ENCODE measurements at places on chromosomes 12 and 14.

- DNase-seq = no peak
Measured at GRCh38 chr14:33504246-33505099, 446.4 kb downstream of the EGLN3 start.

GRCh38 chr12:124440841-124441381, 126.5 kb downstream of the NCOR2 start:
- no peak for DNase-seq

- no peak for DNase-seq
Measured at GRCh38 chr14:61482348-61483206, 161.2 kb downstream of the PRKCH start.

GRCh38 chr12:33942172-33942571, 80.1 kb upstream of the ALG10 start:
- DNase-seq = no peak

DNA sequence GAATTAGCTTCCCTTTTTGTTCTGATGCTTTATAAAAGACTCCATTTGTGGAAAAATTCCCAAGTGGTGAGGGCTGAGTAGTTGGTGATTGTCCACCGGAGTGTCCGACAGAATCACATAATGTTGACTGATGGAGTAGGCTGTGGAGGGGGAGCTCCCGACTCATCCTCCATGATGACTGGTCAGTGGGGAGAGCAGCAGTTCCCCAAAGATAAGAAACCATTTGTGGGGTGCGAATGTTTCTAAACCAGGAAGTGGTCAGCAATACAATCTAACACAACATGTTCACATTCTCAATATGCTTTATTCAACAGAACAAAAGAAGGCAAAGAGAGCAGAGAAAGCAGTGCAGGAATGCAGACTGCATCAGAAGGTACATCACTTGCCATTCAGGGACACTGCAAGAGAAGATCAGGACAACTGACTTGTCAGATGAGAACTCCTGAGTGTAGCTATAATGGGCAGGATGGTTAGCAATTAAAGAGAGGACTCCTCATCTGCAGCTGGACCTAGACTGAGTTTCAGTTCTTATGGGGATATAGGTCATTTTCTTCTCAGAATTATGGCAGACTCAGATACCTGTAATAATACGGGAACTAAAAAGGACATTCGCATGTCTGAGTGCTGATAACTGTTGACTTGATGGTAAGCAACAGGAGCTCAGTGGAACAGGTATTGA, 5.4 kb downstream of the KRT6B start:
- DNase-seq = no peak

DNA sequence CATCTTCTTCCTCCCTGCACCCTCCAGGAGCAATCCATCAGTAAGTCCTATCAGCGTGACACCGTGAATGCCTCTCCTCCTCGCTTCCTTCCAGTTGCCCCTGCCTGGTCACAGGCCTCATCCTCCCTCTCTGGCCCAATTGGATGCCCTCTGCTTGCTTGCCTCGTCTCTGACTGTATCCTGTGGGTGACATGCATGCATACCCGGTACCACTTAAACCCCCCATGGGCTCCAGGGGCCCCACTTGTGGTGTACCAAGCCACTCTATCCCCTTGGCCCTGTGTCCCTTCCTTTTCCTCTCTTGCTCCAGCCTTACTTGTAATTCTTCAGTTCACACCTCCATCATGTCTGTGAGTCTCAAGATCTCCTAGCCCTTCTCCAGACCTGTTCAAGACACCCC, 106.0 kb upstream of the RTL1 start:
- no peak for DNase-seq

GRCh38 chr14:64326502-64326901, 32.3 kb upstream of the ESR2 start:
- DNase-seq = no peak

DNA sequence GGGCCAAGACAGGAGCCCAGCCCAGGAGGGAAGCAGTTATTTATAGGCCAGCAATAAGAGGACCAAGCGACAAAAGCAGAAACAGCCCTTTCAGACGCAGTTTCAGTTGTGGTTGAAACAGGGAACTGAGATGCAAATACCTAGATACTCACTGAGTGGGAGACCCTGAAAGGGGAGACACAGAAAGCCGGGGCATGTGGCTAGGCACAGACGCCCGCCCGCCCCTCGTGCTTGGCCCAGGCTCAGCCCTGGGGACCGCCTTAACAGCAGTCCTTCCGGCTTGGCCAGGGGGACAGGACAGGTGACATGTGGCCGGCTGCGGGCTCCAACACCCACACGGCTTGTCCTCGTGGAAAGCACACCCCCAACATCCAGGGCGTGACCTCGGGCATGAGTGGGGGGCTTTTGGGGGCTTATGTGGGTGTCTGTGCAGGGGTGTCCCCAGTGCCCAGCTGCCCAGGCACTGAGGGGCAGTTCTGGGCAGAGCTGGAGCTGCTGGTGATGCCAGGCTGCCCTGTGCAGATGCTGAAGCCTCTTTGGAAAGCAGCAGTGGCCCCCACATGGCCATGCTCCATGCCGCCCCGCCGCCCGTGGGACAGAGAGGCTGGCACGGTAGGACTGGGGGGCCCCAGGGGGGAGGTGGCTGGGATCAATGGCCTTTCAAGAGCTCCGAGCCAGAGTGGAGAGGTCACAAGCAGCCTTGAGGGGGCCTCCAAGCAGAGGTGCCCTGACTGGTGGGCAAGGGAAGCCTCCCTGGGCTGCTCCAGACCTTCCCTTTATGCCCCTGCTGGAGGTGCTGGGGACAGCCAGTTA, 2.1 kb downstream of the PLD4 start:
- DNase-seq = no peak

DNA sequence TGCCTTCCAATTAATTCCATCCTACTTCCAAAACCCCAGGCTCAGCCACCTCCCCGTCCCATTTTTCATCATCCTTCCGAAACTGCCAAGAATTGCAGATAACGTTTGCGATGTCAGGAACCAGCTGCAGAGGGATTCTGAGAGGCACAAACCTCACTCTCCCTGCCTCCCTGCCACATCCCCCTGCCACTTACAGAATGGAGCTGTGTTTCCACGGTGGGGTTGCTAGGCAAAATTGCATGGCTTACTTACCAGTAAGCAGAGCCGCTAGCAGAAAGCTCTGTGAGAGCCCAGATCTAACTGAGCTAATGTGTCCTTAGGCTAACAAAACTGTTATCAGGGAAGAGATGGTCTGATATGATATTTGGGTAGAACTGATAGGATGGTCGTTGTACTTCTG, 127.4 kb downstream of the KCNK10 start:
- no peak for DNase-seq

- DNase-seq = no peak
Measured at GRCh38 chr14:105488781-105489541, 2.1 kb upstream of the TEDC1 start.

DNA sequence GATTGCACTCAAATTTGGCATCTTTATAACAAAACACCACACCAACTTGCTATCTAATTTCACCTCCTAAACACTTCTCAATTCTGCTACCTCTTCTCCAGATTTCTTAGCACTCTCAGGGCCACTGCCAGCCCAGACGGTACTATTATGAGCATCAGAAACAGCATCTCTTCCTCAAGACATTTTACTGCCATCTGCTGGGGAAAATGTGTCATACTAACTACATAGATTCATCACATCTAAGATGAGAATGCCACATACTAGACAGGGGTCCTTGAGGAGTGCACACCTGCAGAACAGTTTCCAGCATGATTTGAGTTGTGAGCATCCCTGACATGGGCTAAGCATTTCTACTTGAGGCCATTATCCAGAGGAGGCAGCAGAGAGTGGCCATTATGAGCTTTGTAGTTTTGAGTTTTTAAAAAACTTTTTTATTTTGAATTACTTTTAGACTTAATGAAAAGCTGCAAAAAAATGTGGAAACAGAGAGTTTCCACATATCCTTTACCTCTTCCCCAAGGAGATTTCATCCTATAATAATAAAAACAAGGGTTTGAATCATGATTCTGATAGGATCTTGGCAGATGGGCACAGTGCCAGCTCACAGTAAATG, 15.1 kb upstream of the GRIP1 start:
- peak; percentile 73 for DNase-seq

- DNase-seq = no peak
Measured at GRCh38 chr12:33093534-33093933, 197.0 kb upstream of the PKP2 start.

GRCh38 chr12:10140001-10140400, 10.0 kb upstream of the CLEC7A start:
- DNase-seq = peak; percentile 57

DNA sequence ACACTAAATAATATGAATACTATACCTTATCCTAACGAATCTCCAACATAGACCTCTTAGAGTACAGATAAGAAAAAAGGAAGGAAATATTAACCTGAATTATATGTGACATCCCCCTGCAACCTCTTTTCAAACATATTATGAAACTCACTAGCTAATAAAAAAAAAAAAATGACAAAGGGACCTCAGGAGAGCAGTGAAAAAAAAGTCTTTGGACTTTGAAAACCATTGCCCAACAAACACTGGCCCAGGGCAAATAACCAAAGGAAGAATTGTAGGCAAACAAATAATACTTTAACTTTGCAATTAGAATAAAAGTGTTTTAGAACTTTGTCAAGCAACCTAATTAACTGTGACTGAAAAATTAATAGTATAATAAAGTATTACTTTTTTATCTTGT, 7.7 kb downstream of the SOX5 start:
- no peak for DNase-seq

DNA sequence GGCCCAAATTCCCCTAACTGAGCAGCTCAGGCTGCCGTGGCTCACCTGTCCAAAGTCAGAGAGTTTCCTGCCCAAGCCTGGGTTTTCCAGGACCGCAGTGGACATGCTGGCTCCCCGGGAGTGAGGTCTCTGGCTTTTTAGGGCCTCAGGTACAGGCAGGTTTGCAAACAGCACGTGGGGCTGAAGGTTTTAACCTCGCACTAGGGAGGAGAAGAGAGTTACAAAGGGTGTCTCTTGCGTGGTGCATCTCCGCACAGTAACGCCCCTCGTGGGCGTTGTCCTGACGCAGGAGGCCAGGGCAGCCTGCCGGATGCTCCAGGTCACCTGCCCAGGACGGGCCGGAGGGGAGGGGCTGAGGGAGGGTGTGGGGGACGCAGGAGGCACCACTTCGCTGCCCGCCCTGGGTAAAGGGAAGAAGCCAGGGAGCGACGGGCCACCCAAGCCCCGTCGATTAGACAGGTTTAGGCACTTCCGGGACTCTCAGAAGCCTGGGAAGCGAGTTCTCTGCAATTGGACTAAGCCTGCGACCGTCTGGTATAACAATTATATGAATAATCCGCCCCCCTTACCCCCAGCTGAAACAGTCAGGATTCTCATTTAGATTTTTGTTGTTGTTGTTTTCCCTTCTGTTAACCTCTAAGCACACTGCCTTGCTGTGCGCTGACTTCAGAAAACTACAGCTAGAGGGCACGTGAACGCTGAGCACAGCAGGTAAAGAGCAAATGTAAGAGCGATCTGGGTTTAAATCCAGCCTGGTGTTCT, at the start of gene PAH:
Gene PAH, minus strand, starts transcription at position 219 of the 762 bp plus-strand sequence. Its CDS starts 114 bp downstream, at position 105.
- DNase-seq = peak; percentile 33

DNA sequence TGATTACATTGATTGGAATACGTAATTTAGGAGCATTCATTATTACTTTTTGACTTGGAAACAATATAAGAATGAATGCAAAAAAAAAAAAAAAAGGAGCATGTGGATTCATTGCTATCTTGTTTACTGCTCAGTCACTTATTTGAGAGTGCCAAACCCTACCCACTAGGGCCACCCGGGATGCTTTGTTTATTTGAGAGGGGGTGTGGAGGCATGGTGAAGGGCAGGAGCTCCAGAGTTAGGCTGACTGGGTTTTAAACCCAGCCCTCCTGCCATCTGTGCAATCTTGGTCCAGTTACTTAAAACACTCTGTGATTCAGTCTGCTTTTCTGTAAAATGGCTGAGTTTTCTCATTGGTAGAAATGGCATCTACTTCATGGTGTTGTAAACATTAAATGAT, 195.2 kb downstream of the RAD51B start:
- DNase-seq = no peak

DNA sequence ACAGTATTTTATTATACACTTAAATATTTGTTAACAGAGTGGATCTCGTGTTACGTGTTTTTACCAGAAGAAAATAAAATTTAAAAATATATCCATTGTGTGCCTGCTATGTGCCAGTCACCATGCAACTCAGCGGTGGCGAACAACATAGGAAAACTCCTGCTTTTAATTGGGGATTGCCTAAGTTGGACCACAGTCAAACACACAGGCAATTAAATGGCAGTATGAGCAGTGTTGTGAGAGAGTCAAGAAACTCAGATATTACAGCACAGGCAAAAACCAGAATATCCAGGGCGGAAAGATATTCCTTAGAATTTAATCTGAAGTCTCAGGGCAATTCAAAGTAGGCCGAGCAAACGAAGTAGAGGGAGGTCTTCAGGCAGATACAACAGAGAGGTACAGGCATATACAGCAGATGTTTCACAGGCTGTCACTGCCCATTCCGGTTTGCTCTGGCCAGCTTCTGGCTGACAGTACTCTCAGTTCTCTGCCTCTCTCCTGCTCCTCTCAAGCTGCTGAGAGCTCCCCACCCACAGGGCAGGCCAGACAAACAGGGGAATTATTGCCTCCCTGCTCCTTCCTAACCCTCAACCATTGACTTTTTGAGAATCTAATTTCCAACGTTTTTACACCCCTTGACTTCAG, 540.2 kb upstream of the TMEM132C start:
- no peak for DNase-seq

DNA sequence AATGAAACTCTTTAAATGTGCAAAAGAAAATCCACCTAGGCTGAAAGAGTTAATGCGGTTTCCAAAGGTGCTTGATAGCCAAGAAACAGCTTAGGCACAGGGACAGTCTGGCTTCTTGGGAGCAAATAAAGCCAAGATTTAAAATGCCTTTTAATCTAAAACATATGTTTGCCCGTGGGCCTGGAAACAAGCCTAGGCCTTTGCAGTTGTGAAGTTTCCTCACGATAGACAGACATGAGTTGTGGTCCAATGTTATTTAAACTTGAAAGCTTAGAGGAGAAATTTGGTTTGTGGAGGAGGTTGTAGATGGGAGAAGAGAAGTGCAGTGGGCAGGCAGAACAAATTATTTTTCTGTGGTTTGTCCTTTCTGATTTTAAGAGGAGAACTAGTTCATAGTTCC, 29.8 kb downstream of the PROX2 start:
- no peak for DNase-seq

DNA sequence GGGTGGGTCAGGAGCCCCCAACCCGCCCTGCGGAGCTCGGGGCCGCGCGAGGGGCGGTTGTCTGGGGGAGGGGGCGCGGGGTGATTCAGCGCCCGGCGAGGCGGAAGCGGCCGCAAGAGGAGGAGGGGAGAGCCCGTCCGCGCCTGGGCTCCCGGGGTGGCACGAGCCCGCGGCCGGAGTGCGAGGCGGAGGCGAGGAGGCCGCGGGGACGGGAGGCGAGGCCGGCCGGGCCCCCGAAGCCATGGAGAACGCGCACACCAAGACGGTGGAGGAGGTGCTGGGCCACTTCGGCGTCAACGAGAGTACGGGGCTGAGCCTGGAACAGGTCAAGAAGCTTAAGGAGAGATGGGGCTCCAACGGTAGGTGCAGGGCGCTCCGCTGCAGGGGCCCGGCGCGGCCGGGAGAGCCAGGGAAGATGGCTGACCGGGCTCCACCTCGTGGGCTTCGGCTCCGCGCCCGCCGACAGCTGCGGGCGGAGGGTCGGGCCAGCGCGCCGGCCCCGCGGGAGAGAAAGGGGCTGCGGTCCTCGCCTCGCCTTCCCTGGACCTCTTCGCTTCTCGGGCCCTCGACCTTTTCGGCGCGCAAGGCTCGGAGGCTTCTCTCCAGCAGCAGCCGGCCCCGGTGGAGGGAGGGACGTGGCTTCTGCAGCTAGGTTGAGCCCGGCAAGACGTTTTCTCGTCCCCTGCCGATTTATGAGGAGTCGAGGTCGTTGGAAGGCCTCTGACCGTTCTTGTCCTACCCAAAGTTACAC, 677 bp downstream of the ATP2A2 start:
- peak; percentile 75 for DNase-seq

- DNase-seq = peak; percentile 49
Measured at GRCh38 chr14:64218344-64219240, 75.6 kb downstream of the ESR2 start.

GRCh38 chr14:64748995-64749714, 44.9 kb downstream of the PLEKHG3 start:
- DNase-seq = no peak

Data from kidney tubule cell (primary cell).